NCI-H446 (cell line): ENCODE measurements at places on chromosomes 16 and 17.
A peak's percentile ranks its signal among the peaks of the same experiment; 100 is the strongest.

DNA sequence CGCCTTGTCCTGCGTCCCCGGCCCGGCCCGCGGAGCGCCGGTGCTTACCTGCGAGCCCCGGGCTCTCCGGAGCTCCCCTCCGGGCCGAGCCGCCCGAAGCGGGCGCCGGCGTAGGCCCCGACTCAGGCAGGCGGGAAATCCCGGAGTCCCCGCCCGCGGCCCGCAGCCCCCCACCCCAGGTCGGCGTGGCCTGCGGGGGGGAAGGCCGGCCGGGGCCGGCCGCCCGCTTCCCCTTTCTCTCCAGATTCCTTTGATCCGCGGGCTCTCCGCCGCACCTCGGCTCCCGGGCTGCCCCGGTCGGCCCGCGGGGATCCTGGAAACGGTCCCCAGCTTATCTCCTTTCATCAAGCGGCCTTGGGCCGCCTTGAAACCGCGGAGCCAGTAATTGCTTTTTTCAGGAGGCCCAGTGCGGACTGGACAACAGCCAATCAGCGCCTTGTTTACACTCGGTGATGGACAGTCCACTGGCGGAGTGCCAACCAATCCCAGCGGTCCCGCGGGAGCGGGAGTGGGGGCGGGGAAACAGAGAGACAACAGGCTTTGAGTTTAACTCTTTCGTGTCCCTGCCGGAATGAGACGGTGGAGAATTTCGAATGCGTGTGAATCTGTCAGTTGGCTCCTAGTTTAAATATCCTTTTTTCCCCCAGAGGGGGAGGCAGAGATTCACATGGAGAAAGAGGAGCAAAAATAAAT, 1.4 kb upstream of the BAHCC1 start:
- peak; percentile 100 for DNase-seq

DNA sequence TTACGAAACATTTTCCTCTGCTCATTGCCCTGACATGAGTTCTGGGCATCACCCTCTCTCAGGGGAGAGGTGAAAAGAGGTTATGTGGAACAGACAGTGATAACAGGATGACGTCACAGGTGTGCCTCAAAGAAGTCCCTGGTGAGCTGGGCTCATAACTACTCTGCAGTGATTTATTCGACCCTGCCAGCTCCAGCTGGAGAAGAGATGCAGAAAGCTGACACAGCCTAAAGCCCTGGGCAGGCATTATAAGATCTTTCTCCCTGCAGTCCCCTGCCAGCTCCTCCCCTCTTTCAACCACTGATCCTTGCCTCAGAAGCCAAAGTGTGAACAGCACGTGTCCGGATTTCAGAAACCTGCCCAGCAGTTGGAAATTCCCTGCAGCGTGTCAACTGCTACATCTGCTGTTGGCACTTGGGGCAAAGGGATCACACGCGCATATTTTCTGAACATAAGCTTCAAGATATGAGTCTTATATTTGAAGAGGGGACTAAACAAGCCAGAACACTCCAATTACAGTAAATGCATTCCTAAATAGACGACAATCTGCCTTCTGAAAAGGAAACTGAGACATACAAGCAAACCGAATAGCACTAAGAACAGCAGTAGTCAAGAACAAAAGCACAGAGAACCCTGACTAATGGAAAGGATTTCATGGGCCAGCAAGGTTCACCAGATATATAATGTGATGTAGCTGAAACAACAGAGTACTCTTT, 80.5 kb downstream of the SMG6 start:
- no peak for DNase-seq

DNA sequence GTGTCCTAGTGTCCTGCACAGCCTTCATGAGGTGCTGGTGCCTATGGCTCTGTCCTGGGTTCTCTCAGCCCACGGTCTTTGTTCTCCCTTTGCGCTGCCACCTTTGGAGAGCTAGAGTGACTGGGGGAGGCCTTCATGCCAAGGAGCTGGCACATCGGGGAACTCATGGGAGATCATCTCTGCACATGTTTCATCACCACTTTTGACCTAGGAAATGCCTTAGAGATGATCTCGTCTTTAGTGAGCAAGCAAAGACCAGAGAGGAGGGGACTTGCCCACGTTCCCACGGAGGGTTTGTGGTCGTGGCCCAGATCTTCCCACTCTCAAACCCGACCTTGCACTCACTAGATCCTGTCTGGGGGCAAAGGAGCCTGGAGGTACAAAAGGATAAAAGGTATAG, 23.5 kb downstream of the TBX4 start:
- DNase-seq: no peak

- DNase-seq: no peak
Observed at GRCh38 chr17:66365903-66366302, 63.5 kb downstream of the PRKCA start.

DNA sequence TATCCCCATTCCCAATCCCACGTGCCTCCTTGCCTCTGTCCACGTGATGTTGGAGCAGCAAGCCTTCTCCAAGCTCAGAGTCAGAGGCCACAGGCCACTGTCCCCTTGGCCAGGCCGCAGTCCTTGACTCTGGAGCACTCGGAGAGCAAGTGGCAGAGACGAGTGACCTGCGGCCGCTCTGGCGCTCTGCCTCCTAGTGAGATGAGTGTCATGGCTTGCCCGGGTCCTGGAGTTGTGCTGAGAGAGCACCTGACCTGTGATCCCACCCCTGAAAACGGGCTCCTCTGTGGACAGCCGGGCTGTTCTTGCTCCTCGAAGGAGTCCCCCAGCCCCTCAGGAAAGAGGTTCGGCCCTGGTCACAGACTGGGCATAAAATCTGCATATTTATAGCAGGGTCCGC, 10.0 kb upstream of the FASN start:
- DNase-seq: no peak

DNA sequence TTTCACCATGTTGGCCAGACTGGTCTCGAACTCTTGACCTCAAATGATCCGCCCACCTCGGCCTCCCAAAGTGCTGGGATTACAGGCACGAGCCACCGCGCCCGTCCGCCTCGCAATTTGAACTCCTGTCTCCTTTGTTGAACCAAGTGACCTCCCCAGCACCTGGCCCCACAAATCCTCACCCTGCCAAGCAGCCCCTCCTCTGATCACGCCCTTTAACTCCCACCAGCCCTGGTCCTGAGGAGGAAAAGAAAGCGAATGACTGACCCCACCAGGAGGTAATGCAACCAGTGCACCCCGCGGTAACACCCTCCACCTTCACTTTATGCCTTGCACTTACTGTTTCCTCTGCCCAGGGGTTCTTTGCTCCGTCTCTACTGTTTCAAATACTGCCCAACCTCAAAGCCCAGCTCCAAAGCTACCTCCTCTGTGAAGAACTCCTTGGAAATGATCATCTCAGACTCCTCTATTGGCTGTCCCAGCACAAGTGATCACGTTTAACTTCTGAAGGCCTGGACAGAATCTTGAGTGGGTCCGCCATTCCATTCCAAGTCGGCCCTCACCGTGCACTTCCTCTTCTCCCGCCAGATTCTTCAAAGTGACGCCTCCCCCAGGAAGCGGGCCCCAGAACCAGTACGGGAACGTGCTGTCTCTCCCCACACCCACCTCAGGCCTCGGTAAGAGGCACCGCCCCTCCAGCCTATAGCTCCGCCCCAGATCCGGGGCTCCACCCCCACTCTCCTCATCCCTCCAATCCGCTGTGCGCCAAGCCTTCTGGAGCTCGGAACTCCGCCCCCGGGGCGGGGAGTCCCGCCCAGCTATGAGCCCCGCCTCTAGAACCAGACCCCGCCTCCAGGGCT, 4.4 kb downstream of the CD19 start:
- no peak for DNase-seq

DNA sequence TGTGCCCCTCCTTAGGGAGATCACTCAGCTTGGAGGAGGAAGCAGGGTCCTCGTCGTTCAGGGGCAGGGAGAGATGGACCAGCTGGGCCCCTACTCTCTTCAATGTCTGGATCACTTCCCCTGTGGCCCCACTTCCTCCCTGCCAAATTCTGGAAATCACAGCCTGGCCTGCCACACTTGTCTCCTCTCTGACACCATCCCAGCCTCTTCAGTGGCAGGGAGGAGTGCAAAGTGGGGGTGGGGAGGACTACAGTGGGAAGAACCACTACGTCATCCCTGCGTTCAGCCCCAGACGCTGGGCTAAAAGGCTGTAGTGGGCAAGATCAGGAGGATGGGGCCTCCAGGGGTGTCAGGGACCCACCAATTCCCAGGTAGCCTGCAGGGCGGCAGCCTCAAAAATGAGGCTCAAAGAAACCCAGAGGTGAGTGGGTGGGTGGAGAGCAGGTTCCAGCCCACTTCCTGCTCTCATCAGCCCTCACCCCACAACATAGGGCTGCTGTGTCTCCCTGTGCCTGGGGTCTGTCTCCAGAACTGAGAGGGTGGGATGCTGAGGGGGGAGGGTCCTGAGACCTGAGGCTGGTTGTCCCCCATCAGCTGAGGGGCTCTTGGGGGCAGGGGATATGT, 25.0 kb upstream of the TAC4 start:
- DNase-seq: no peak

DNA sequence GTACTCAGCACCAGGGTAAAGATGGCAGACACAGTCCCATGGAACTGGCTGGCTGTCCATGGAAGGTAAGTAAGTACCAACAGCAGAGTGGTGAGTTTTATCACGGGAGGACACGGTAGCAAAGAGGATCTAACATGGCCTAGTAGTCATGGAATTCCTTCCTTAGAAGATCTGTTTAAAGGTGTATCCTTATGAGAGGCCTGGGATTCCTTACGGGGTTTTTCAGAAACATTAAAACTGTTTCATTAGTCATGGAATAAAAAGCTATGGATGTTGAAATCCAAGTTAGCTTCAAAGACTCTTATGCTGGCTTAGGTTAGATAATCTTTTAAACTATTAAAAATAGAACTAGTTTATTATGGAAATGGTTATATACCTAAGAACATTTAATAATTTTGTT, 7.4 kb downstream of the FTO start:
- no peak for DNase-seq

DNA sequence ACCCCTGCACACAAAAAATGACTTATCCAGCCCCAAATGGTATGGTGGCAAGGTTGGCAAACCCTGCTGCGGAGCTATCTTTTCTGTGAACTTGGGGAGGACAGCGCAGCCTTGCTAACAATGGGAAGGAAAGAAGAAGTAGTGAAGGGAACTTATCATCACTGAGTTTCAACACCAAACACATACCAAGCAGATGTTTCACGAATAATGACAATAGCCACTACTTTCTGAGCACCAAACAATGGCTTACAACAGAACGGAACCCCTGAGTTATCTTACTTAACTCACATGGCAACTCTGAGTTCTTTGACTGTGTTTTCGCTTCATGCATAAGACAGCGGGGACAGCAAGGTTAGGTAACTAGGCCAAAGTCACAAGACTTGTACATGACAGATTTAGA, 148.9 kb downstream of the XYLT1 start:
- no peak for DNase-seq

- DNase-seq: no peak
Observed at GRCh38 chr17:1224330-1224729, 44.5 kb upstream of the ABR start.

DNA sequence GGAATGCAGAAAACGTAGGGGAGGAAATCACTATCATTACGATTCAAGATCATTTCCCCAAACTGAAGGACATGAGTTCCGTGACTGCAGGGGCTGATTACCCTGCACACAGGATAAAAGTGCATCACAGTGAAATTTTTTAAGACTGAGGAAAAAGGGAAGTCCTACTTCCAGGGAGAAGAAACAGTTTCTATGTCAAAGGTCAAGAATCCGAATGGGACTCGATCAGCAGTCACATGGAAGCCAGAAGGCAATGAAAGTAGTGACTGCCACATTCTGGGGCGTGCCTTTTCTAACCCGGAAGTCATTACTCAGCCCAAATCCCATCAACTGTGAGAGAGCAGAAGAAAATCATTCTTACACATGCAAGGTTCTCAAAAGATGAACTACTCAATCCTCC, 12.1 kb downstream of the ZZEF1 start:
- DNase-seq: no peak

DNA sequence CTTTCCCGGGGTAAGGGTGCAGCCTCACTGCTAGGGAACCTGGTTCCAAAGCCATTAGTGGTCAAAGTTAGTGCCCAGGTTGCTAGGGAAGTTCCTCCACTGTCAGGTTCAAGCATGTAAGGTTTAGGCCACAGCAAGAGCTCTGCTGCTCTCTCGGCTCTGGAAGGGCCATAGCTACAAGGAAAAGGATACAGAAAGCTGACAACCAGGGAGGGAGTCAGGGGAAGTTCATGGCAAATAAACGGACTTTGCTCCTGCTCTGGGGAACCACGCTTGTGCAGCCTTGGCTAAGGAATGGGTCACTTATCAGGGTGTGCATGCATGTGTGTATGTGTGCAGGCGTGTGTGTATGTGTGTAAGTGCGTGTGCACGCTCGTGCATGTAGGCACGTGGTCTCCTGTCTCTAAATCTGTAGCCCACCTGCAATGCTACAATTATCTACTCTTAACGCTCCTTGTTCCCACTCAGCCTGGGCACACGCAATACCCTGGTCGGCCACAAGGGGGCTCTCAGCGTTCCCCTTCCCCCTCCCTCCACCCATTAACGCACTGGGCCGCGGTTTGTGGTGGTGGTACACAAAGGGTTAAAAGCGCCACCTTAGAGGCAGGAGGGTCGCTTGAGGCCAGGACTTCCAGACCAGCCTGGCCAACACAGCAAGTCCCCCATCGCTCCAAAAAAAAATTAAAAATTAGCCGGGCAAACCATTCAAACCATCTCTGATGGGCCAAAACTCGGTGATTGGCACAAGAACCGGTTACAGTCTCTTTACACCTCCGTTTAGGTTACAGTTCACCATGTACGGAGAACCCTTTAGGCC, 48.4 kb upstream of the KDM8 start:
- no peak for DNase-seq

GRCh38 chr17:83054518-83055125, 24.8 kb upstream of the METRNL start:
- DNase-seq: no peak

- no peak for DNase-seq
Observed at GRCh38 chr17:10357768-10358167, 15.0 kb downstream of the MYH13 start.

- DNase-seq: peak; percentile 68
Observed at GRCh38 chr16:85114909-85115567, 2.8 kb upstream of the CIBAR2 start.

DNA sequence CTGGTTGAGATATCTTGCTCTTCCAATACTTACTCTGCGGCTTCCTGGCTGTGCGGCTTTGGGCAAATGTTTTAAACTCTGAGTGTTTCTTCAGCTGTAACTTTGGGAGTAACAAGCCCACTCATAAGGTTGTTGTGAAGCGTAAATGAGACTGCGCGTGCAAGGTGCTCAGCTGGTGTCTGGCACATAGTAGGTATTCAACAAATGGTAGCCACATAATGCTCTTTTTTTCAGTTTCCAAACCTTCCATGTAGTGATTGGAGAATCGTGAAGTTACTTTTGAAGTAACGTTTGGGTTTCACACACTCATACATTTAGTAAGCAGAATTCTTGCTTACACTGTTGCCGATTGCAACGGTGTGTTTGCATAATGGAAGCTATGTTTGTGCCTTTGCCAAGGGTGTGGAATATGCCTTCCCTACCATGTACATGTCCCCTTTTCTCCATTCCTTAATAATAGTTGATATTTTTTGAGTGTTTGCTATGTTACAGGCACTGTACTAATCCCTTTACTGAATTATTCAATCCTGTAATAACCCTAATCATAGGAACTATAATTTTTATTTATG, 829 bp downstream of the DHRS7B start:
- DNase-seq: no peak

GRCh38 chr17:4740025-4740351, 260 bp upstream of the CXCL16 start:
- DNase-seq: no peak

- DNase-seq: no peak
Observed at GRCh38 chr17:29575511-29576213, 7.2 kb downstream of the TP53I13 start.

- no peak for DNase-seq
Observed at GRCh38 chr17:43924558-43924957, 17.2 kb upstream of the MPP2 start.

GRCh38 chr17:64615028-64615677, 47.0 kb downstream of the SMURF2 start:
- DNase-seq: no peak

- no peak for DNase-seq
Observed at GRCh38 chr16:35196313-35196712, 1736.9 kb downstream of the TP53TG3F start.
